ENCODE measurements at places on chromosomes 5 and 9. TPM values are rescaled to one million over a fixed set of nuclear protein-coding genes. Genes with fewer than 3 reads are reported as not detected.

DNA sequence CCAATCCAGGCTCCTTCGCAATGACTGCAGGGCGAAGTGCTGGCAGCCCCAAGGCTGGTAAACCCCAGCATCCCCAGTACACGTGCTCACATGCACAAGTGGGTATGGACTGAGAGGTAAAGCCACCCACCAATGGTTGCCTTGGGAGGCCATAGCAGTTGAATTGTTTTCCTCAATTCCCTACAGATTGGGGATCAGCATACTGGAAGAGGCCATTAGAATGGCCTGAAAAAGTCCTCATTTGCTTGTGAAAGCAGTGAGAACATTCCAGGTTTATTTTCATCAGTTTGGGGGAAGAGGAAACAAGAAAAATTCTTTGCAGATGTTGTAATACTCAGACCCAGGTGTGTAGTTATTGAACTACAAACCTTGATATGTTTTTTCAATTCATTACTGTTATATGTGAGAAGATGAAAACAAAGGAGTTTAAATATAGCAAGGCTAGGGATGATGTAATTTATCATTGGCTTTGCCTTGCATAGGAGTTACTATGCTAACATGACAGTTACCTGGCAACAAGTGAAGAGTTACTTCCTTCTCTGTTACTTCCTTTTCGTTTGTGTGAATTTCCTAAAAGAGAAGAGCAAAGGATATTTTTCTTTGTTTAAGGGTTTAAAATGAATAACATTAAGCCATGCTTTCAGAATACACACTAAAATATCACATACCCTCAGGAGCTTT, 36.4 kb downstream of the MTMR12 start:
- peak; percentile 23 for DNase-seq

DNA sequence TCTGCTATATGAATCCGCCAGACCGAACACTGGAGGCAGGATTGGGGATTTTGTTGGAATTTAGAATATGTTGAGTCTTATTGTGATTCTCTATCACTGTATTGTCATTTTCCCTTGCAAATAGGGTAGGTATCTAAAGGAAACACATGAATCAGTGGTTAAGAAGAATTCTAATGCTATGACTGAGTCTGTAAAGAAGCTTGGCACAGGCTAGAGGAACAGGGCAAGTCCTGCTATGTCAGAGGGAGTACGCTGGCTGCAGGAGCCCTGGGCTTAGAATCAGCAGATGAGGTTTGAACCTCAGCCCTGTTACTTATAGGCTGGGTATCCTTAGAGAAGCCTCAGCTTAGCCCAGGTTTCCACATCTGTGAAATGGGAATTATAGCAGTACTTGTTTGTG, 198.1 kb downstream of the NR3C1 start:
- DNase-seq, result no peak

DNA sequence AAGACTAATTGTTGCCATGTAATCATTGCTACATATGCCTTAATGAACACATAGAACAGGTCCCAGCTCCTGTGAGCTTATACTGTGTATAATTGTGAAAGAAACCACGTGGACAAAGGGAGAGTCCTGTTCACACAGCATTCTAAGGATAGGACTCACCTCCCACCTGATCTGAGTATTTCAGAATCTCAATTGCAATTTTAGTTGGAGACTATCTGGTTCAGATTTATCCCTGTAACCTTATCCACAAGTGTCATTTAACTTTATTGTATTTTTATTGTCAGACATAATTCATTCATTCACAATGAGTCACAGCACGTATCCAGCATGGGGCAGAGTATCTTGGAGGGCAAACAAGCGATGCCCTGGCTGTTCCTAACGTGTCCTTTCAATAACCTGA, 448.3 kb downstream of the NTRK2 start:
- DNase-seq, result no peak

DNA sequence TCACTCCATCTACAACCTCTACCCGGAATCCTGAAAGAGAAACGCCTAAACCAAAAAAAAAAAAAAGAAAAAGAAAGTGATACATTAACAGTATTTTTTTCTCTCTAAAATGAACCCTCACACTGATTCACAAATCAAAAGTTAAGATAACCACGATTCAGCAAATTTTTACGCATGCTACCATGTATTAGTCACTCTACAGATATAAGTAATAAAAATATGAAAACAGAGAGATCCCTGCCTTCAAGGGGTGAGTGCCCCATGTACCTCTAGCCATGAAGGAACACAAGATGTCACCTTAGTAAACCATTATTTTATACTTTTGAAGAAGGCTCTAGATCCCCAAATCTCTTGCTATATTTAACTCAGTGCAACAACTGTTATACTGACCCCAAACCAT, 33.4 kb downstream of the CEMIP2 start:
- no peak for DNase-seq

DNA sequence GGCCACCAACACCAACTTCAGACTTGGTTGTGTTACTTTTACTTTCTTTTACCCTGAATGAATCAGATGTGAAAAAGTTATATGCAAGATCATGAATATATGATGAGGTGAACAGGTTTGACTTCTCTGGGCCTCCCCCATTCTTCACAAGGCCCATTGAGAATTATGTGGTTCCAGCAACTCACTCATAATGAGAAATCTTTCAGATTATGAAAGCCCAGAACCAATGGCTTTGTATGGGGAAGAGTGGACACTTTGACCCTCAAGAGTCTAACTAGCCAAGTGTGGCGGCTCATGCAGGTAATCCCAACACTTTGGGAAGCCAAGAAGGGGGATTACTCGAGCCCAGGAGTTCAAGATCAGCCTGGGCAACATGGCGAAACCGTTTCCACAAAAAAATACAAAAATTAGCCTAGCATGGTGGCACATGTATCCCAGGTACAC, 16.1 kb upstream of the LNPEP start:
- DNase-seq, result no peak

- peak; percentile 84 for DNase-seq
Measured at GRCh38 chr9:122936464-122936863, 4.4 kb upstream of the RABGAP1 start.

DNA sequence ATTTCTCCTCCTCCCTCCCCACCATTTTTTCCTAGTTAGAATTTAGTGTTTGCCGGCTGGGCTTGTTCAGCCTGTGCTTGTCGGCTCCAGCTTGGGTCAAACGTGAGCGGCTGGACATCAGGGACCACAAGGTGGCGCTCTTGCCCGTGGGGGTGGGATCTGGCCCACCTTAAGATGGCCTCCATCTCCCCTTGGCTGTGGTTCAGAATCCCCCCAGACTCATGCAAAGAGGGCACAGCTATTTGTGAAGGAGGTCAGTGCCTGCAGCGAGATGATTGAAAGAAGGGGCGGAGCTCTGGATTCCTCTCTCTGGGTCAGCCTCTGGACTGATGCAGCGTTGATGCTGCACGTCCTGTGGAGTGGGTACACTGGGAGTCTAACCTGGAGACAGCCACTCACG, 283.3 kb upstream of the TUT7 start:
- no peak for DNase-seq

The FAT2 gene
- polyA plus RNA-seq, result not detected

The CHSY3 gene
- 0.26 TPM for polyA plus RNA-seq

Data from HepG2 (cell line).